ENCODE measurements at places on chromosomes 5 and 9.

GRCh38 chr5:173245319-173246134, 10.5 kb upstream of the NKX2-5 start:
- no peak for DNase-seq

DNA sequence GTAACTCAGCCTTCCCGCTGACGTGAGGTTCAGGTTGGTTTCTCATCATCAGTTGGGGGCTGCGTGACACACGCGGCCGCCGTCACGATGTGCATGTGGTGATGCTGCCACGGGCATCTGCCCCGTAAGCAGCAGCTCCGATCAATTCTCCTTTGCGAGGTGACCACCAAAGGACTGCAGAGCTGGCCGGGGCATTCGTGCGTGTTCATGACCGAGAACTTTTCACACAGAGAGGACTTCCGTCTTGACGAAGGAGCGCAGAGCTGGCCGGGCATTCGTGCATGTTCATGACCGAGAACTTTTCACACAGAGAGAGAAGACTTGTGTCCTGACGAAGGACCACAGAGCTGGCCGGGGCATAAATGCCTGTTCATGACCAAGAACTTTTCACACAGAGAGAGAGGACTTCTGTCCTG, 3.8 kb upstream of the LCN1 start:
- DNase-seq: no peak

- no peak for DNase-seq
Observed at GRCh38 chr9:137434498-137435380, 6.4 kb downstream of the ENTPD8 start.

GRCh38 chr9:137000177-137000930, 4.0 kb upstream of the CLIC3 start:
- DNase-seq: no peak

DNA sequence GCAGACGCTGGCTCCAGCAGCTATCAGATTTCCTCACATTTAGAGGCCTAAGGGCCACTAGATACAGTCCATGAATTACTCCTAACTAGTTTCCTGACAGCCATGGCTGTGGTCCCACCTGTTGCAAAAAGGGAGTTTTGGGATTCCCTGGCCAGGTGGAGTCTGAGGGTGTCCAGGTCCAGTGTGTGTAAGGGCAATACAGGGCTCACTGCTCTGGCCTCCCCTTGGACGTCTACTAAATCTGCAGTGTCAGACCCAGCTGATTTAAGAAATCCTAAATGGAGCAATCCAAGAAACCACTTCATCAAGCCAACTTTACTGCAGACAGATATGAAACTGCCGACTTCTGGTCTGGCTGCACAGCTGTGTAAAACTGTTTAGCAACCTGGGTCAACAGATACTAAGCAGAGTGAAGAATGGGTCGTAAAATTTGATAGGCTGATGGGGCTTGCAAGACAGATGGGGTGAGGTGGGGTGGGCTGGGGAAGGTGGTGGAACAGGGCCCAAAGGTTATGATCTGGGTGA, 116.4 kb downstream of the GADD45G start:
- DNase-seq: no peak

- no peak for DNase-seq
Observed at GRCh38 chr5:1325191-1325741, 19.6 kb downstream of the CLPTM1L start.

GRCh38 chr9:20048985-20049384, 260.1 kb upstream of the SLC24A2 start:
- DNase-seq: no peak

GRCh38 chr9:8552732-8553131, 753.2 kb upstream of the DMAC1 start:
- DNase-seq: no peak

GRCh38 chr5:112388739-112389138, 30.3 kb downstream of the EPB41L4A start:
- DNase-seq: no peak

GRCh38 chr9:121324316-121324715, 45.7 kb downstream of the STOM start:
- DNase-seq: no peak

DNA sequence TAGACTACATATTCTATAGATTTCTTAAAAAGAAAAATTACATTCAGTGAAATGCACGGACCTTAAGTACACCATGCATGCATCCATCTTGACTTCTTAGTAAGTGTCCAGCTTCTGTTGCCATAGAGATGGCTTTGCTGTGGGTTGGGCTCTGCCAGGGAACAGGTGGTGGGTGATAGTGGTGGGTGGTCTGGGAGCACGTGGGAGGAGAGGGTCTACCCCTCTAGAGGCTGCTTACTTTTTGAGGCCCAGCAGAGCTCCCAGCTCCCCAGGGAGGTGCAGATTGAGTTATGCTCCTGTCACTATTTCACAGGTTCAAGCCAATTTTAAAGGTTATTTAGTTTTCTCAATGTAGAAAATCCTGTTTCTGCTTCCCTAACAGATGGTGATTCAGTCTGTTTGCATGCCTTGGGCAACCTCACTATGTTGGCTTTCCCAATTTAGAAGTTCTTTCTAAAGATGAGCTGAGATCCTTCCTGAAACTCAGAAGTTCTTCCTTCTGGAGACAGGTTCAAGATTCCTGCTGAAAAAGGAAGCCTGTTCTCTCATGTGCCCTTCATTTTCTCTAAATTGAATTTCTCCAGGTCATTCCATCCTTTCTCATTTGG, 107.4 kb upstream of the LHFPL2 start:
- no peak for DNase-seq

- no peak for DNase-seq
Observed at GRCh38 chr5:160030631-160031377, 21.9 kb downstream of the TTC1 start.

- no peak for DNase-seq
Observed at GRCh38 chr9:115121181-115121580, 3.2 kb upstream of the TNC start.

- DNase-seq: no peak
Observed at GRCh38 chr9:137421838-137422603, 941 bp downstream of the EXD3 start.

GRCh38 chr5:154601014-154601413, 123.0 kb upstream of the HAND1 start:
- DNase-seq: no peak

DNA sequence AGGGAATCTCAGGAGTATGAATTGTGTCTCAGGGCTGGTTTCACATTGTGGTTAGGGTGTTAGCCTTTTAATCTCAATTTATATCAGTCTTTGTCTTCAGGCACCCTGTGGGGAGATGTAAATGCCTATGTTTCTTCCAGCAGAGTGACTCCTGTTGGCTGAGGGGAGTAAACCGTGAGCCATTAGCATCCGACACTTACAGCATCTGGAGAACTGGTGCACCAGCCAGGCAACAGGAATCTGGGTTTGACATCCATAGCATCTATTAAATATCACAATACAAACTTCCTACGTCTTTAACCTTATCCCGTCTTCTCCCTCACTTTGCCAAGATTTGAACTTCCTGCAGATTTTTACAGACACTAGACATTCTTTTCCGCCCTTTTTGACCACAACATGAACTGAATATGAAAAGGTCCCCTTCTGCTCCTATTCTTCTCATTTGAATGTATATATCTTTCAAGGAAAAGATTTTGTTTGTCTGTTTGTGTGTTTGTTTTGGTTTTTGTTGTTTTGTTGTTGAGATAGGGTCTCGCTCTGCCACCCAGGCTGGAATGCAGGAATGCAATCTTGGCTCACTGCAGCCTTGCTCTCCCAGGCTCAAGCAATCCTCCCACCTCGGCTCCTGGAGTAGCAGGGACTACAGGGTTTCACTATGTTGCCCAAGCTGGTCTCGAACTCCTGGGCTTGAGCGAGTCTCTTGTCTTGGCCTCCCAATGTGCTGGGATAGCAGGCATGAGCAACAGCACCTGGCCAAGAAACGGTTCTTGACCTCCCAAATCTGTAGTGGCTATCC, 626.2 kb downstream of the TLR4 start:
- no peak for DNase-seq

Data from stimulated activated CD4-positive, alpha-beta T cell treated with anti-CD3 and anti-CD28 coated beads, Interleukin-4, amount 100 ng/mL, for 48 hours (primary cell).